Neural progenitor cell (in vitro differentiated cells): ENCODE measurements at places on chromosomes 7 and 10. TPM values are rescaled to one million over a fixed set of nuclear protein-coding genes. Genes with fewer than 3 reads are reported as not detected.

DNA sequence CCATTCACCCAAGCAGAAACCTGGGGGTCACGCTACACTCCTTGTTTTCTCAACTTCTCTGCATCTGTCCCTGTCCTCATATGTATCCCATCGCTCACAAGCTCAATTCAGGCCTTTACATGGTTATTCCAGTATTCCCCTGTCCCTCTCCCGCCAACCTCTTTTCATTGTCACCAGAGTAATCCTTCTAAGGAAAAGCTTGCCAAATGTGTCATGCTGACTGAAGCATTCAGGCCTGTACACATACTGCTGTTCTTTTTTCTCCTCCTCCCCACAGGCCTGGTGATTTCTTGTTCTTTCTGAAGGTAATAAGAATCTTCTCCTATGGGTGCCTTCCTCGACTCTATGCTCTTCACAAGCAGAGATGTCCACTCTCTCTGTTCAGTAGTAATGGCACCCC is 282.2 kb downstream of the PHTF2 start:
- no peak overlapping the region for H3K27ac ChIP-seq
- H3K36me3 ChIP-seq = no peaks in the 10 kb centered on the region
- peak; percentile 20 for DNase-seq

GRCh38 chr10:127774766-127775559 is 38.0 kb downstream of the FOXI2 start:
- H3K4me1 ChIP-seq = peaks cover 12% of the 10 kb centered on the region
- peak; percentile 39 for DNase-seq
- H3K27ac ChIP-seq = no peak overlapping the region
- no peak overlapping the region for H3K4me3 ChIP-seq
- H3K36me3 ChIP-seq = no peaks in the 10 kb centered on the region

GRCh38 chr7:158252081-158252836 is 335.4 kb downstream of the PTPRN2 start:
- no peak overlapping the region for H3K27ac ChIP-seq
- H3K27me3 ChIP-seq = no peaks in the 10 kb centered on the region
- H3K4me3 ChIP-seq = no peak overlapping the region
- H3K36me3 ChIP-seq = no peaks in the 10 kb centered on the region

Gene GRM3
- 13.6 and 22.2 TPM in 2 replicates for total RNA-seq

Gene BICC1
- 0.25 and 0.41 TPM in 2 replicates for total RNA-seq

Gene CPN1
- not detected in 2 replicates for total RNA-seq
